ENCODE measurements at places on chromosomes 7 and 10.

GRCh38 chr7:22786290-22786932 is 36.2 kb downstream of the TOMM7 start:
- no peak for DNase-seq

- DNase-seq, result peak; percentile 80
Observed at GRCh38 chr7:17690030-17690429, 250.3 kb downstream of the SNX13 start.

DNA sequence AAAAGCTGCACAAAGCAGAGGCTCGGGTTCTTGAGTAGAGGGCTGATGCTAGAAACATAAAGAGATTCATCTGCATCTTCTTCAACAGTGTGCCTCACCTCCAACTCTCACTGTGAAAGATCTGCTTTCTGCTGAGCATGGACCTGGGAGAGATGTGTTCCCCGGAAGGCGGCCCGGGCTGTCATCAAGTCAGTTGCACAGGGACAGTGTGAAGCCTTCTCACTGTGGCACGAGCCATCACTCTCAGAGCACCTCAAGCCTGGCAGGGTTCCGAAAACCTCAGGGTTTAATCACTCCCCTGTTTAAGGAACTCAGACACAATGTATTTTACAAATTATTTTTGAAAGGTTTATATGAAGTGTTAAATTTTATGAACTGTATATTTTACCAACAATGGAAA is 98.7 kb downstream of the RBM20 start:
- no peak for DNase-seq

GRCh38 chr7:143205560-143206293 is 16.1 kb upstream of the TAS2R40 start:
- no peak for DNase-seq

DNA sequence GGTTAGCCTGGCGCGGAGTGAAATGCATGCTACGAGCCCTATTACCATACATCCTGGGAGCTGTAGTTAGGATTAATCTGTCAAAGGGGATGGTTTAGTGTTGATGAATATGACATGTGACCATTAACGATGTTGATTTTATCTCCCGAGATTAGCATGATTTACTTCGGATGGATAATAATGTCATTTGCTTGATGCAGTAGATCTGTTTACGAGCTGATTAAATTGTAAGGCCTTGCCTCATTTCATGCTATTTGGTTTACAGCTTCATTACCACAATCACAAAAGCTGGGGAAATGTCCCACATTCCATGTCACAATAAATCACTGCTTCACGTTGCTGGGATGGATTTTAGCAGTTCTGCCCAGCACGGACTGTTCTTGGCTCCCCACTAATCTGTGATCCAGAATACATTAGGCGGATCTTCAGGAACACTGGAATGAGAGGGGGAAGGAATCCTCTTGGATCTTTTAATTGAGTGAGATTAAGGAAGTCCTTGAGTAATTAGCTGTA is 22.3 kb downstream of the ZNF503 start:
- no peak for DNase-seq

- no peak for DNase-seq
Observed at GRCh38 chr10:49080965-49081364, 34.4 kb downstream of the VSTM4 start.

DNA sequence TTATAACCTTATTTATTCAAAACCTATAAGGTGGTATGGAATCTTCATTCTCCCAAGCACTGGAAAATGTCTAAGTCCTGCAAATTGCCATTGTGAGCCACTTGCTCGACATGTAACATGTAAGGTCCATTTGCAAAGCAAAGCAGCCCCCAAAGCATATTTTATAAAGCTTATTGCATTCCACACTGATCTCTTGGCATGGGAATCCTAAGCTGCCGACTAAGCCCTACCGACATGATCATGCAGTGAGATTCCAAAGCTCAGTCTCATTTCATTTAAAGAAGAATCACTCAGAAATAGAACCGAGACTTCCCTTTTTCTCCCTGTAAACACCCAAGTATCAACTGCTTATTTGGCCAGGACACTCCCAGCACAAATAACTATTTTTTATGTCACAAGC is 333.4 kb upstream of the MYO3A start:
- DNase-seq, result no peak

GRCh38 chr7:104126411-104126841 is 81.4 kb downstream of the ORC5 start:
- no peak for DNase-seq

- DNase-seq, result no peak
Observed at GRCh38 chr7:144038887-144039286, 9.9 kb upstream of the OR2A5 start.

- no peak for DNase-seq
Observed at GRCh38 chr10:124329941-124330340, 88.8 kb downstream of the OAT start.

DNA sequence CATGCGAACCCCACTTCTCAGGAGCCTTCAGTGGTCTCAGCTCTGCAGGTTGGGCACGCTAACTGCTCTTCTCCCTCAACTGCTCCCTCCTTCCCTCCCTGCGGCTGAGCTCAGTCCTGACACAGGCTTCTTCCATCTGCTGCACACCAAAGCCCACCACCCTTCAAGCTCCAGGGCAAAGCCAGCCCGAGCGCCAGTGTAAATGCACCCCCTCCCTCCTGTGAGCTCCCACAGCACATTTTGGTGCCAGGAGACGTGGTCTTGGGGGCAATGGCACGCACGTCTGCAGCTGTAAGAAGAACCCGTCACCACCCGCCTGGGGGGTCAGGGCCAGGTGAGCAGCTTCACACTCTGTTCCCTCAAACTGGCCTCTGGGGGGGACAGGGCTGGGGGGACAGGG is 15.9 kb downstream of the VIPR2 start:
- DNase-seq, result no peak

GRCh38 chr10:126499744-126500143 is 111.5 kb upstream of the ADAM12 start:
- no peak for DNase-seq

DNA sequence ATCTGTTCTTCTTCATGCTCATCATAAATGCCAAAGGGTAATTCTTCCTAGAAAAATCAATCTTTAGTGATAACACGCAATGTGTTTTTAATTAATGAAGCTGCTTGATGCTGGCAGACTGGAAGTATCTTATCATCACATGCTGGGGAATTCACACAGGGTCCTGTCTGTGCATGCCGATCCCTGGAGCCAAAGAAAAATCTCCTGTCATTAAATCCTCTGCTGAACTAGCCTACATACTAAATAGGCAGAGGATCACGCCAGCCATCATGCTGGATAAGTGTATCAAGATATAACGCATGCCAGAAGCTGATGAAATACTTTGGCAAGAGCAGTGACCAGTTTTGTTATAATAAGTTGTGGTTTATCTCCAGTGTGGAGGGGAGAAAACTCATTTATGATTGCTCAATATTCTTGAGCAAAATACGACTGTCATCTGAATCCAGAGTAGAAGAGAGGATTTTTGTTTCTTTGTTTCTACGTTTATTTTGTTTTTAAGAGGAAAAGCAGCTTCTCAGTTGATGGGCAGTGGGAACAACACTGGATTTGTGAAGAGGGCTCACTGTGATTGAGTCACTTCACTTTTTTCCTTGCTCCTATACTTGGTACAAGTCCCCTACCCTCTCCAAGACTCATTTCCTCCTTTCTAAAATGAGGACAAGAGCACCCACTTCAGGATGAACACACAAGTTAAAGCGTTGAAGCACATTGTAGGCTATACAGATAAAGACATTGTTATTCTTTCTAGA is 649.1 kb downstream of the TNS3 start:
- peak; percentile 88 for DNase-seq

DNA sequence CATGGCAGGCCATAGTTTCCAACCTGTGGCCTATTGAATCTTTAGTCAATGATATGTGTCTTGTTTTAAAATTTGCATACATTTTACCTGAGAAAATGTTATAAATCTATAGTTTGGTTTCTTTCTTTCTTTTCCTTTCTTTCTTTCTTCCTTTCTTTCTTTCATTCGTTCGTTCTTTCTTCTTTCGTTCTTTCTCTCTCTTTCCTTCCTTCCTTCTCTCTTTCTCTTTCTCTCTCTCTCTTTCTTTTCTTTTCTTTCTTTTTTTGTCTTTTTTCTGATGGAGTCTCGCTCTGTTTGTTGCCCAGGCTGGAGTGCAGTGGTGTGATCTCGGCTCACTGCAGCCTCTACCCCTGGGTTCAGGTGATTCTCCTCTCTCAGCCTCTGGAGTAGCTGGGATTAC is 133.3 kb downstream of the IDE start:
- DNase-seq, result no peak

- peak; percentile 28 for DNase-seq
Observed at GRCh38 chr7:19853261-19853832, 79.9 kb upstream of the TMEM196 start.

- no peak for DNase-seq
Observed at GRCh38 chr7:22601003-22601402, 101.0 kb upstream of the STEAP1B start.

DNA sequence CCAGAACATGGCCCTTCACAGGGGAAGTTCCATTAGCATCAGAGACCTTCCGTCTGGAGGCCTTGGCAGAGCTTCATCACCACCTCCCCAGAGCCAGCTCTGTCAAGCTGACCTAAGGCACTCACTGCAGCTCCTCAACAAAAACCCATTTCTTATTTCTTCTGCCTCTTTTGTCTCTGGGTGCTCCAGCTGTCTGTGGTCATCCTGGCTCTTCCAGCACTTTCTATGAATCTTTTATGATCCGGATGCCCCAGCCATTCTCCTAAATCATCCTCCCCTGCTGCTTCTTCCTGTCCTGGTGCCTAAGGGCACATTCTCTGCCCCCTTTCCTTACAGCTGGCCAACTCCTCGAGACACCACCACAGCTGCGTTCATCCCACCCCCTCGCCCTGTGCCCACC is 171.7 kb upstream of the INSYN2A start:
- DNase-seq, result no peak

DNA sequence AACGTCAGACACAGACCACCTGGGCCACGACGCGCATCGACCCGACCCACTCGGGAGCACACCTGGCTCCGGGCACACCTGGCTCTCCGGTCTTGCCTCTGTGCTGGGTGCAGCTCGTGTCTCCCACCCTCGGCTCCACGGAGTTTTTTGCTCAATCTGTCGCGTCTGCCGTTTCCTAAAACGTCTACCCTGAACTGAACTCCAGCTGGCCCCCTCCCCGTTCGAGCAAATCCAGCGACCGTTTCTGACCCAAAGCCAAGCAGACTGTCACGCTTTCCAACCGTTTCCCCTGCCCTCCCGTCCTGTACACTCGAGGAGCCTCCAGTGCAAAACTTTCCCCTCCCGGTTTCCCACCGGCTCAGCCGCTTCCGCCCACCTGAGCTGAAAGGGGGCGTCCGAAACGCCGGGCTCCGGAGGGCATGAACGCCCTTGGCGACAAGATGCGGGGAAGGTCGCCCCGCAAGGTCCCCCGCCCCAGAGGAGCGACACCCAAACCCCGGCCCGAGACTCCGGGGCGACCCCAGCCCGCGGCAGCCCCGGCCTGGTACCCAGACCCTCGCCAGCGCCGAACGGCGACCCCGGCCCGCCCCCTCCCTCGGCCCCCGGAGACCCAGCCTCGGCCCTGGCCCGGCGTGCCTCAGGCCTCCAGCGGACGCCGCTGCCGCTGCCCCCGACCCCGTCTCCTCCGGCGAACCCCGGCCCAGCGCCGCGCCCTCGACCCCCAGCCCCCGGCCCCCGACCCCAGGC is 557 bp downstream of the CYTH3 start:
- peak; percentile 33 for DNase-seq

GRCh38 chr7:30184791-30185487 is 50.2 kb downstream of the MTURN start:
- DNase-seq, result peak; percentile 3

DNA sequence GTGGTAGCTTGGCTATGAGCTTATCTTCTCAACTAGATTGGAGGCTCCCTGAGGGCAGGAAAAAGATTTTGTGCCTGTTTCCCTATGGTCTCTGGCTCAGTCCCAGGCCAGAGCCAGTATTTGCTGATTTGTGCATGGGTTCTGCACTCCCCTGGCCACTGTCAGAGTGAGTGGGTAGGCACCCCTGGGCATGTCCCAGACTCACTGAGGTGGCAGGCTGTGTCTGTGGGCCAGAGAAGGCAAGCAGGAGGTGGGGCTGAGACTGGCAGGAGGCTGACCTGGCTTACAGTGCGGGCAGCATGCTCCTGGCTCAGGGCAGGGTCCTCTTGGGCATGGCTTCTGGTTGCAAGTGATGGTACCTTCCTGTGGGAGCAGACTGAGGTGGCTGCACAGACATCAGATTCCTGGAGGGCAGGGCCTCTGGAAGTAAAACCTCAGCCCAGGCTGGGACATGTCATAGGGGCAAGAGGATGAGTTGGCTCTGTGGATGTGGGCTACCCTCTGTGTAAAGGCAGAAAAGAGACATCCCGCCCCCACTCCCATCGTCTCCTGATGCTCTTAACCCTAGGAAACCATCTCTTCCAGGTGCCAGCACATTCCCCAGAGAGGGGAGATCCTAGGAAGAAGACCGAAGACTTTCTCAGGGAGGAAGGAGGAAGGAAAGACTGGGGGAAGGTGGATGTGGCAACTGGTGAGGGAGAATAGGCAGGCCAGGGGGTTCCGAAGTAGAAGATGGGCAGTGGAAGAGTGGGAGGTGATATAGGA is 4.3 kb downstream of the KCP start:
- no peak for DNase-seq

Data from ELR (cell line).